ENCODE measurements at places on chromosomes 11 and 22. TPM values are rescaled to one million over a fixed set of nuclear protein-coding genes. Genes with fewer than 3 reads are reported as not detected.

DNA sequence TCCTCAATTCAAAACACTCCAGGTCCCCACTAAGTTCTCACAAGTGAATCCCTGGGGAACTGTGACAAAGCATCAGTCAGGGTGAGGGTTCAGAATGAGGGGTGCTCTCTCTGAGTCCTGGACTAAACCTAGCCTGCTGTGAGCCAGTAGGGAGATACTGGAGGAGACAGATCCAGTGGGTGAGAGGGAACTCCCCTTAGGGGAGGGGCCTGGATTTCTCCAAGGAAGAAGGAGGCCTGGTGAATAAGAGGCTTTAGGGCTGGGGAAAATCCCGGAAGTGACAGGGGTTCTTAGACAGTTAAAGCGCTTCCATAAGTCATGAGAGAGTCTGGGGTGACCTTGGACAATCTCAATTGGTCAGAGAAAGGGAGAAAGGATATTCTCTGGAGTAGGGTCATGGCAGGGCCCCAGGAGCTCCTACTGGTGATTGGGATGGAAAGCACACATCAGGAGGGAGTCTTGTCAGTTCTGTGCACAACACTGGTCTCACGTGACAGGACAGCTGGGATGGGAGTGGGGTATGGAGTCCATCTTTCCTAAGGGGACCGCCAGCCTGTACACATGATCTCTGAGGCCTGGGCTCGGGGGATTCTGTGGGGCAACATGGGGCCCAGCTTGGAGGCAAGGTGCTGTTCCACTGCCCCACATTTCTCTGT lies 1.5 kb downstream of the TBC1D10A start:
- peak overlapping the region; percentile 89 for H3K4me3 ChIP-seq
- DNase-seq = no peak
- no peaks in the 10 kb centered on the region for H3K27me3 ChIP-seq

- no peaks in the 10 kb centered on the region for H3K4me1 ChIP-seq
- DNase-seq = no peak
- H3K36me3 ChIP-seq = no peaks in the 10 kb centered on the region
- H3K27me3 ChIP-seq = no peaks in the 10 kb centered on the region
- no peak overlapping the region for H3K27ac ChIP-seq
- H3K4me3 ChIP-seq = no peak overlapping the region
Measured at GRCh38 chr22:47457021-47457420, 694.6 kb downstream of the TBC1D22A start.

CCDC116 gene
- 0.73 TPM for total RNA-seq

- H3K36me3 ChIP-seq = peaks cover 17% of the 10 kb centered on the region
- H3K27ac ChIP-seq = no peak overlapping the region
- H3K27me3 ChIP-seq = no peaks in the 10 kb centered on the region
- H3K4me3 ChIP-seq = no peak overlapping the region
Measured at GRCh38 chr11:70303070-70303469, 32.6 kb downstream of the PPFIA1 start.

TLCD5 gene
- 1.7 TPM for total RNA-seq

GRCh38 chr11:67468759-67469507 lies at the start of gene TMEM134:
Gene TMEM134 (minus strand): TSS chr11:67469251. CDS start chr11:67469192, 59 bp downstream.
- no peaks in the 10 kb centered on the region for H3K27me3 ChIP-seq
- H3K4me1 ChIP-seq = peaks cover 23% of the 10 kb centered on the region
- peaks cover 6% of the 10 kb centered on the region for H3K36me3 ChIP-seq
- DNase-seq = peak; percentile 88
- peak within 1 kb of the TSS; percentile 84 for H3K27ac ChIP-seq

- H3K4me3 ChIP-seq = no peak overlapping the region
- no peak overlapping the region for H3K27ac ChIP-seq
- H3K36me3 ChIP-seq = no peaks in the 10 kb centered on the region
- no peak for DNase-seq
- H3K27me3 ChIP-seq = peaks cover 13% of the 10 kb centered on the region
Measured at GRCh38 chr11:128860571-128861361, 6.3 kb downstream of the KCNJ1 start.

IGLL5 gene
- not detected for total RNA-seq

DNA sequence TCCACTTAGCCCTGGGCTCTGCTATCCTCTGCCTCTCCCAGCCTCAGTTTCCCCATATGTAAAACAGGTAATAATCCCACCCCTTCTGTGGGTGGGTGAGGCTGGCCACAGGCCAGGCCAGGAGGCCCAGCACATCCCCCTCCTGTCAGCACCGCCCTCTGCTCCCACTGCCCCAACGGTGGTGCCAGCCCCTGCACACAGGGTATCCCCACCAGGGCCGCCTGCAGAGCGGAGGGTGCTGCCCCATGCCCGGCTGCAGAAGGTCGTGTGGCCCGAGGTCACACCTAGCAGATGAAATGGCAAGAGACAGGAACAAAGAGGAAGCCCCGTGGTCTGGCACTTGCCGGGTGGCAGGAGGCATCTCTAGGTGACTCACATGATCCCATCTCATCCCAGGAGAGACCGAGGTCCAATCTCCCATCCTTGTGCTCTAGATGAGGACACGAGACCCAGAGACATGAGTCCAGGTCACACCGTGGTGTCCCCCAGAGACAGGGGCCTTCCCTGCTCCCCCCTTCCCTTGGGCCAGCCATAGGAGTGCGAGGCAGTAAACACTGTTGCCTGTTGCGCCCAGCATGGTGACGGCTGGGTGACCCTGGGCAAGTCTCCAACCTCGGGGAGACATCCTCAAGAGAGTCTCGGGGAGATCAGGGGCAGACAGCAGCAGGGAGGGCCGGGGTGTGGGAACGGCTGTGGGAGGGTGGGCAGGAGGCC lies 27.2 kb upstream of the PPARA start:
- H3K27ac ChIP-seq = no peak overlapping the region
- no peak for DNase-seq
- no peaks in the 10 kb centered on the region for H3K36me3 ChIP-seq
- H3K4me1 ChIP-seq = no peaks in the 10 kb centered on the region
- H3K4me3 ChIP-seq = no peak overlapping the region

Measured in activated T-helper 1 cell treated with anti-CD3 and anti-CD28 coated beads, Interleukin-12 subunit alpha, Interleukin-12 subunit beta, Interleukin-2, Interleukin-4 antibody, amounts not matched to agents 30 ng/mL and 10 ng/mL and 1 ng/mL, durations not matched to agents 14 hours and 24 hours and 36 hours (primary cell).